AG10803 (cell line): ENCODE measurements at places on chromosomes 11 and 22.
A peak's percentile ranks its signal among the peaks of the same experiment; 100 is the strongest.

GRCh38 chr11:128398517-128399250 lies 188.7 kb downstream of the ETS1 start:
- no peak for DNase-seq

GRCh38 chr11:116731821-116732220 lies 41.0 kb downstream of the BUD13 start:
- no peak for DNase-seq

- DNase-seq: peak; percentile 76
These were observed 124.7 kb upstream of the C11orf58 start for GRCh38 chr11:16613512-16614381.

GRCh38 chr22:19571207-19571795 lies 47.1 kb upstream of the CLDN5 start:
- no peak for DNase-seq

GRCh38 chr22:40076702-40077645 lies 82.2 kb downstream of the FAM83F start:
- peak; percentile 8 for DNase-seq

GRCh38 chr11:130227373-130227772 lies 67.8 kb downstream of the ST14 start:
- DNase-seq: no peak

DNA sequence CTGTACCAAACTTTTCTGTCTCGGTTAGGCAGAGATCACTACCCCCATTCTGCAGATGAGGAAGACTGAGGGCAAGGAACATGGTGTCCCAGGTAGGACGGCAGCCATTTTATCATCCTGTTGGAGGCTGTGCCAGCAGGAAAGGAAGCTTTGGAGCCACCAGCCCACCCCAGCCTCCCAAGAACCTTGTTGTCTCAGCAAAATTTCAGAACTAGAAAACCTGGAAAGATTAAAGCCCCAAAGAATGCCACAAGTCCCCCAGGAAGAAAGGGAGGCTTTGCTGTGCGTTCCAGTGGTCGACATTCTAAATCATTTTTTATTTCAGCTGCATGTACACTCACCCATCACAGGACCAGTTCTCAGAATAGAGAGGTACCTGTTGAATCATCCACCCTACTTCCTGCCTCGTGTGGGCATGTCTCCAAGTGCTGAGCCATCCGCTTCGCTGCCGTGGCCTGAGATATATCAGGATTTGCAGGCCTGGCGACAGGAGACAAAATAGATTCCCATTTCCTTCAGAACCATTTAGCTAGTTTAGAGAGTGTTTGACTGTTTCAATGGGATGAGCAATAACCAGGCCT lies 13.0 kb upstream of the EIF3D start:
- DNase-seq: peak; percentile 89

DNA sequence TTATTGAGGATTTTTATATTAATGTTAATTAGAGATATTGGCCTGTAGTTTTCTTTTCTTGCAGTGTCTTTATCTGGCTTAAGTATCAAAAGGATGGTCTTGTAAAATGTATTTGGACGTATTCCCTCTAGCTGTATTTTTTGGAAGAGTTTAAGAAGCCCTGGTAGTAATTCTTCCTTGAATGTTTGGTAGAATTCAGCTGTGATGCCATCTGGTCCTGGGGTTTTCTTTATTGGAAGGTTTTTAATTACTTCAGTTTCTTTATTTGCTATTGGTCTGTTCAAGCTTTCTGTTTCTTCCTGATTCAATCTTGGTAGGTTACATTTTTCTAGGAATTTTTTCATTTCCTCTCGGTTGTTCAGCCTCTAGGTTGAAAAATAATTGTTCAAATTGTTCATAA lies 255.0 kb upstream of the TBCEL start:
- no peak for DNase-seq

DNA sequence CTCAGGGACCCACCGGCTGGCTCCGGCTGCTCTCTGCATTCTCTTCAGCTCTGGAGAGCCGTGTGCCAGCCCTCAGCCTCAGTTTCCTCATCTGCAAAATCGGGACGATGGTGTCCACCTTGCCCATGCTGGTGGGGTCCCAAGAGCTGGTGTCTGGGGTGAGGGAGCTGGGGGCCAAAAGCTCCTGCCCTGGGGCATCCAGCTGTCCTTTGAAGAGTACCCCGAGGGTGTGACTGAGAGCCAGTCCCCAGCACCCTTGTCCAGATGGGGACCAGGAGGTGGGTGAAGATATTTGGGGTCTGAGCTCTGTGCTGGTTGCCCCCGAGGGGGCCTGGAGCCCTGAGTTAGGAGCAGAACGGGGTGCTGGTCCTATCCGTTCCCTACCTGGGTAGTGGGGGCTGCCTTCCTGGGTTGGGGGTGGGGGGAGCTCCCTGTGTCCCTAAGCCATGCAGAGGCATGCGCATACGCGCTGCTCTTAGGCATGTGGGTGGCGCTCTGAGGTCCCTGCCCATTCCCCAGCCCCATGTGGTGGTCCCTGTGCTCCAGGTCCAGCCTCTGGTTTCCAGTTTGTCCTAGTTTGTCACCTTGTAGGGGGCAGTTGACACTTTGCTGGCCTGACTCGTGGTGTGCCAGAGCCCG lies 4.9 kb downstream of the LRP5 start:
- no peak for DNase-seq

DNA sequence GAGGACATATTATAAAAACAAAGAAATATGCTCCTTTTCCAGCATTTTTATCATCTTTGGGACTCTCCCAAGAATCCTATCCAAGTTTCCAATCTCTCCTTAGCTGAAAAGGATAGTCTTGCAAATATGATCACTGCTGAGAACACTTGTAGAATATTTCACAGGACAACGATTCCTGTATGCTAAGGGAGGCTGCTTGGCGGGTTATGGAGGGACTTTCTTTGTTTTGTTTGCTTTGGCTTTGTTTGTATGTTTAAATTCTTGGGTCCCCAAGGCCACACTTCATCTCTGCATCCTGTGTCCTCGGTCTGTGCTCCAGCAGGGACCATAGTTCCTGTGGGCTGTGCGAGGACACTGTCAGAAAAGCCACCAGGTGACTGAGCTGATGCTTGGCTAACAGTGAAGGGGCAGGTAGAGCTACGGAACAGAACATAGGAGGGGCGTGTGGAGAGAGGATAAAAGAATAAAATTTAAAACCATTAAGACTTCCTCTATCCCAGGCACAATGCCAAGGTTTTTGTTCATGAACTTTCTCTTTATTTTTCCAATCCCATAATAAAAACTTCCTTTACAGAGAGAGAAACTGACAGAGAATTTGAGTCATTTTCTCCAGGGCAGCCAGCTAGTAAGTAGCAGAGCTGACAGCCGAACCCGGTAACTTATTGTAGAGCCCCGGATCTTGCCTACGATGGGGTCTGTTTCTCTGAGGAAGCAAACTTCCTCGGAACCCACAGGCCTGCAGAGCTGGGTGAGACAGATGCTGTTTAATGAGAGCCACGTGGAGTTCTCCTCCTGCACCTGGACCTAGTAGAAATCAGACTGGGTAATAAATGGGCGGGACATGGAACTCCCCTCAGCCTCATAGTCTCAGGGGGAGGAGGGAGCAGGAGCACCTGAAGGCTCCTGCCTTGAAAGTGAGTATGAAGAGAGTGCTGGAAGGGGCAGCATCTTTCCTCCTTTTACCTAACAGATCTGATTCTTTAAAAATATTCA lies at the start of gene IZUMO1R:
TSS of gene IZUMO1R (plus strand) at position 615 of the 993 bp plus-strand sequence. CDS start 1,057 bp downstream, outside the sequence.
- DNase-seq: peak; percentile 3

GRCh38 chr11:1694846-1695547 lies 2.0 kb upstream of the KRTAP5-6 start:
- no peak for DNase-seq

- DNase-seq: no peak
These were observed 19.8 kb downstream of the SCGB1A1 start for GRCh38 chr11:62438641-62439040.

DNA sequence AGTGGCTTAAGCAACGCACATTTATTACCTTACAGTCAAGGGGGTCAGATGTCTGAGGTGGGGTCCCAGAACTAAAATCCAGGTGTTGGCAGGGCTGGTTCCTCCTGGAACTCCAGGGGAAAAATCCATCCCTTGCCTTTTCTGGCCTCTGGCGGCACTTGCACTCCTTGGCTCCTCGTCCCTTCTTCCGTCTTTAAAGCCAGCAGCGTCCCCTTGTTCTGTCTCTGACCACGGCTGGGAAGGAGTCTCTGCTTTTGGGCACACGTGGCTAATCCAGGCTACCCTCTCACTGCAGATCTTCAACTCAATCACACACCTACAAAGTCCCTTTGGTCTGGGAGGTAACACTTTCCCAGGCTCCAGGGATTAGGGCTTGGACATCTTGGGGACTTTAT lies 73.5 kb upstream of the WNT7B start:
- DNase-seq: no peak

DNA sequence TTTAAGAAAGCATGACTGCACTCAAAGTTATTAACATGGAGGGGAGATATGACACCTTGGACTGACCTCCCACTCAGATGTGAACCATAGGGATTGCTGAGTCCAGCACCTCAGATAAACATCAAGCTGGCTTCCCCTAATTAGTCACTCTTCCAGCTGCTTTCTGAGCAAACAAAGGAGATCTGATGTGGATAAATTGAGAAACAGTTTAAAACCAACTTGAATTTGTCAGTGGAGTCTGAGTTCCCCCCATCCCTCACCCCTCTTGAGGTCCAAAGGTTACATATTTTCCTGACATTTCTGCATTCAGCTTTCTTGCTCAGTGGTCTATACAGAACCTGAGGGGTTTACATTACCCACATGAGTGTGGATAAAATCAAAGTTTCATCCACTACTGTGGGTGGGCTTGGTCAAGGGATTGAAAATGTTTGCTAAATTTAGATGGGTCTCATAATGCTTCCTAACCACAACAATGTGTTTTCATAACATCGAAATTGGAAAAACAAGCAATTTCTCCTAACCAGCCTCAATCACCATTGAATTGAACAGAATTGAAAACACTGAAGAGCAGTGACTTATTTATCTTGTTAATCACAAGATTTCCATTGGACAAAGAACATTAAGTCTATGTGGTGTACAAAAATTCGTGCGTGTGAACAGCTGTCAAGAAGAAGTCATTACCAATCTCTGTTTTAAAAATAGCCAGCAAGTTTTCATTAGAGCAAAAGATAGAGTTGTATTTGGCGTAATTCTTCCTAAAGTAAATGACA lies 292.3 kb downstream of the METTL15 start:
- DNase-seq: peak; percentile 15

GRCh38 chr22:35205961-35206360 lies 51.3 kb upstream of the HMGXB4 start:
- DNase-seq: no peak

DNA sequence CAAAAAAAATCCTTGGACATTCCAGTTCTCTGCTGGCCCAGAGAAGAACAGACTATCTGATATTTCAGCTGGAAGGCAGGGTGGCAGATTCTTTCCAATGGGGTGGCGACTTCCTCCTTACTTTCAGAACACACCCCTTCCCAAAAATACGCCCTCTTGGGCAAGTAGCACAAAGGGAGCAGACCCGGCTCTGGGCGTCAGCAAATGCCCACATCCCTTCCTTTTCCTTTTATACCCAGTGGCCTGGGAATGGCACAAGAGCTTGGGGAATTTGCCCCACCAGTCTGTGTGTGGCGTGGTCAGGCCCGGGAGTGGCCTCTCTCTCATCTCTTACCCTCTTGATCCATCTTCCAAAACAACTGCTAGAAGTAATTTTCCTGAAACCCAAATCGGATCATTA lies 33.0 kb upstream of the NUP160 start:
- no peak for DNase-seq

- DNase-seq: no peak
These were observed 412.4 kb upstream of the CADM1 start for GRCh38 chr11:115916608-115917007.

DNA sequence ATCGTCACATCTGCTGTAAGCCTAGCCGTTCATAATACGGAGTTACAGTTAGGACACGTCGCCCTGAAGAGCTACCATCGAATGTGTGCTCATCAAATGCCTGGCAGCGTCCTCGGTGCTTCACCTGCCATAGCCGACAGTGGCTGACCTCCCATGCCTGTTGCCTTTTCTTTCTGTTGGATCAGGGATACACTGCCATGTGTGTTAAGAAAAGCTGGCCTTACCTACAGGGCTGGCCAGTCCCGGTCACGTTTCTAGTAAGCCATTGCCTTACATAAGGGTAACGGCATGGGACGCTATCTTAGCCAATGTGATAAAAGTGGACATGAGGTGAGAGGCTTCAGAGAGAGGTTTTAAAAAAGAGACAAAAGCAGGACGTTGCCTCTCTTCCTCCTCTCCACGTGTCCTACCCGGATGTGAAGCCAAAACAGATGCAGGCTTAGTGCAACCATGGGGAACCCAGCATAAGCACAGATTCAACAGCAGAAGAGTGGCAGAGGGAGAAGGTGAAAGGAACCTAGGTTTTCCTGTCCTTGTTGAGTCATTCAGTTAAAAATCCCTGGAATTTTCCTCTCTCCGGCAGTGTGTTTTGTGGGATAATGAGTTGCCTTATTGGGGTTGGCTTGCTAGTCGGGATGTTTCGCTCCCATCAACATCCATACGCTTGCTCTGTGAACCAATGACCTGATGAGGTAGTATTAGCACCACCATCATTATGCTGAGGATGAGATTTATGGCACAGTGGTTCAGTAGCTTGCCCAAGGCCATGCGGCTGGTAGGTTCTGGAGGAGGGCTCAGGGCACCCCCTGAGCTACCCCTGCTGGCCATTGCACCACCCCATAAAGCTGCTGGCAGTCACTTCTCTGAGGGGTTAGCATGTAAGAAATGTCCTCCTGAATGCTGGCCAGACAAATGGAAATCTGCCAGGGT lies 67.4 kb upstream of the B3GAT1 start:
- no peak for DNase-seq

DNA sequence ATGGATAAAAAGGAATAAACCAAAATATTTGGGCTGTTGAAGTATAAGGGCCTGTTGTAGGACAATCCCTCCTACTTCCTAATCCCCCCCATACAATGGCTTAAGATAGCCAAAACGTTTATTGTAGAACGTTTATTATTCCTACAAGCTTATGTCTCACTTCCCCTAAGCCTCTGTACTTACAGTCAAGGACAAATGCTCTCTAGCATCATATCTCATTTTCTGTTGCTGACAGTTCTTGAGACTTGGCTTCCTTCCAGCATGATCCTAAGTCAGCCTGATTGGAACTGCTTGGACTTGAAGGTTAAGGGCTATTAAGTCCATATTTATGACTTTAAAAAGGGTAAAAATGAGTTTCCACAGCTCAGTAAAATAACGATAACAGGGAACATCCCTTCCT lies 8.8 kb downstream of the MISFA start:
- DNase-seq: no peak

DNA sequence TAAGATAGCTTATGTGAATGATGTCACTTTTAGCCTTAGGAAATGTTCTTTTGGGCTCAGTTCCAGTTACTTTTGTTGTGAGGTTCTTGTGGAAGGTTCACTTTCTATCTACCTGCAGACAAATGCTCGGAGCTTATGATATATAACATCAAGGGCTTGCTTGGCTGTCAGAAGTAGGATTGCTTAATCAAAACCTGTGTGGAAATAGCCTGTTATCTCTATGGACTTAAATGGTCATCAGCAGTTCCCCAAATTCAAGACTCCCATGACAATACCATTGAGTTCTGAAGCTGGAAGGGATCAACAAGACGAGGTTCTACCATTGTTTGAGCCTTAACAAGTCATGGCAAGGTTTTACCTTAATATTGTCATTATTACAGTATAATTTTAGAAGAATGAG lies 43.8 kb downstream of the FLI1 start:
- no peak for DNase-seq

GRCh38 chr11:47940904-47941649 lies 39.3 kb upstream of the PTPRJ start:
- DNase-seq: no peak

GRCh38 chr11:123640677-123641494 lies 13.5 kb downstream of the SCN3B start:
- DNase-seq: peak; percentile 25
